ENCODE measurements at places on chromosomes 7 and 10.
A peak's percentile ranks its signal among the peaks of the same experiment; 100 is the strongest.

DNA sequence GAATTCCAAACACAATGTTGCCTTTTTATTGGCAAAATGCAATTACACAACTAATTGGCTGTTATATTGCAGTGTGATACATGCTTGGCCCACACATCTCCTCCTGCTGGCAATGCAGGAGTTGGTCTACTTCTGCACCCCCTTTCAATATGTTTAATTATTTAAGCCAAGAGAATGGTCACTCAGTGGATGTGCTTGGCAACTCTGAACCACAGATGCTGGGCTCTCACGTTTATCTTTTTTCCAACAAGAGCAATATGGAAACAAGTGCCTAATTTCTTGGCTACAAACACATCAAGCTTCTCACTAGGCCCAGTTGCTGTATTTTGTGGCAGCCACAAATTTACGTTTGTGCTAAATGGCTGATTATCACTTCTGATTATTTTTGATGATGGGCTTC is 1149.2 kb upstream of the CELF2 start:
- no peak for DNase-seq

DNA sequence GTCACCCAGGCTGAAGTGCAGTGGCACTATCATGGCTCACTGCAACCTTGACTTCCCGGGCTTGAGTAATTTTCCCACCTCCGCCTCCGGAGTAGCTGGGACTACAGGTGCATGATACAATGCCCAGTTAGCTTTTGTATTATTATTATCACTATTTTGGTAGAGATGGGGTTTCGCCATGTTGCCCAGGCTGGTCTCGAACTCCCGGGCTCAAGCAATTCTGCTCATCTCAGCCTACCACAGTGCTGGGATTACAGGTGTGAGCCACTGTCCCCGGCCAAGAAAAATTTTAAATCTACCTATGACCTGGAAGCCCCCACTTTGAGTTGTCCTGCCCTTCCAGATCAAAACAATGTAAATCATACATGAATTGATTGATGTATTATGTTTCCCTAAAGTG is 38.8 kb downstream of the CCDC6 start:
- DNase-seq: no peak

- DNase-seq: no peak
Observed at GRCh38 chr7:147197006-147197405, 1080.4 kb downstream of the CNTNAP2 start.

DNA sequence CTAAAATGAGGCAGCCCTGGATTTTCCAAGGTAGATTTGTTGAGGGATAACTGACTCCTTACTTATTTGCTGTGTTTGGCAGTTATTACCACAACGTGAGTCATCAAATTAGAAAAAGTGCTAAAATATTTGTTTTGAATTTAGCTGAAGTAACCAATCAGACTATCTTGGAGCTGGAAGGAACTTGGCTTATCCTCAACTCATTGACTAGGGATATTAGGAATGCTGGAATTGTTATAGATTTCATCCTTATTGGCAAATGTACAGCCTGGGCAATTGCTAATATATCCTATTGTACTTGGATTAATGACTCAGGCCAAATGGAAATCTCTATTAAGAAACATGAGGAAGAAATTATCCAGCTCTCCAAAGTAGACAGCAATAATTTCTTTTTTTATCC is 1189.0 kb upstream of the LRRN3 start:
- DNase-seq: peak; percentile 3

DNA sequence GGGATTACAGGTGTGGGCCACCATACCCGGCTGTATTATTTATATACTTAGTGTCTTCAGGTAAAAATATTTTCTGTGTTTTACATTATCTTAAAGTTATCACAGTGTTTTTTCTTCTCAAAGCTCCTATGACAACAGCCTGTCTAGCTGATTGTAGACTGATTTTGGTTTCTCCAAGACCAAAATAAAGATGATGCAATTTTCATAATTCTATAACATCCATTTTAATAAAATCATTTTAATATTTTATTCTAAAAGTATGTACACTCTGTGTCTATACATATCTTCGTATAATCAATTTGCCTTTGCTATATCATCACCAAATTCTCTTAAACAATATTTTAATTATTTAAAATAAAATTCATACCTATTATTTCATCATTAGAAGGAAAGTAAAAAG is 108.6 kb downstream of the TRIM24 start:
- DNase-seq: no peak

DNA sequence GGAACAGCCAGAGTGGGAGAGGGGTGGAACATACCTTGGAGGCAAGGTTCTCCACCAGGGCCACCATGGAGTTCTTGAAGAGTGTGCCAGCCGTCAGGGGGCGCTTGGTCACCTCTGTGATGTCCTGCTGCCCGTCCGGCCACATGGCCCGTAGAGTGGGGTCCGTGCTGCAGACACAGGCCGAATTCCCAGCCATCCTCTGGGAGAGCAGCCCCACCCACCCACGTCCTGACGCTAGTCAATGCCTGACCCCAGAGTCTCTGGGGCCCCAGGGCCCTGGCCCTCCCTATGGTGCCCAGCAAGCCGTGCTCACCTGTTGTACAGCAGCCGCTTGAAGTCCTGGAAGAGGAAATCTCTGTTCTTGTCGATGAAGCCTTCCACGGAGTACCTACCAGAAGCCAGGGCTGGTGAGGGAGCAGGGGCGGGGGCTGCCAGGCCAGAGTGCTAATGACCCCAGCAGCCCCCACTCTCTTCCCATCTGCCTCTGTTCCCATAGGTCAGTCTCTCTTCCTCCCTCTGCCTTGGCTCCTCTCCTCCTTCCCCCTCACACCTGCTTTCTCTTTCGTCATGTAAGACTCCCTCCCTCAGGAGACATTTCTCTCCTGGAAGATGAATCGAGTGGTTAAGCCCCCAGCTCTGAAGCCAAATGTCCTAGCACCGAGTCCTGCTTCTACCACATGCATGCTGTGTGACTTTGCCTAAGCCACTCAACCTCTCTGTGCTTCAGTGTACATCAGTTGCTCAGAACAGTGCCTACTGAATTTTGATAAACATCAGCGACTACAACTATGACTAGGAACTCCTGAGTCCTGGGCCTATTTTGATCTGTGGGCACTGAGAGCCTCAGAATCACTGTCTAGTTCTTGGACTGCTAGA is 11.0 kb downstream of the MYO1G start:
- DNase-seq: no peak

GRCh38 chr7:107953924-107954303 is 49.0 kb downstream of the LAMB1 start:
- no peak for DNase-seq

DNA sequence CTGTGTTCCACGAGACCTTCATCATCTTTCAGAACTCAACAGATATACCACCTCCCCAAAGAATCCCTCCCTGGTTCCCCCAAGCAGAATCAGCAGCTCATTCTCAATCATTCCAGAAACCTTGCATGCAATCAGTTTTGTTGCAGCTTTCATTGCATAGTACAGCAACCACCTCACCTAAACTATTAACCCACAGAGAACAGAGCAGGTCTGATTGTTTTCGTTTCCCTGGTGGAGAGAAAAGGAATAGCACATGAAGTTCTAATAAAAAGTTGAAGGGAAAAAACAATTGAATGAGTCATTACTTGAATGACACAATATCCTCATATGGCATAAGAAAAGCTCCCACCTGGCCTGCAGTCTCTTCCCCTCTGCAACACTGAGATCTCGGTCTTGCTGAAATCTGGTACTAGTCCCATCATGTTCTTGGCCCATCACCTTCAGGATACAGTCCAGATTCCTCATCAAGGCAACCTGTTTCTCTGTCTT is 147.1 kb upstream of the GDF10 start:
- DNase-seq: peak; percentile 87

- DNase-seq: peak; percentile 20
Observed at GRCh38 chr7:92834507-92835260, 1.7 kb downstream of the CDK6 start.

DNA sequence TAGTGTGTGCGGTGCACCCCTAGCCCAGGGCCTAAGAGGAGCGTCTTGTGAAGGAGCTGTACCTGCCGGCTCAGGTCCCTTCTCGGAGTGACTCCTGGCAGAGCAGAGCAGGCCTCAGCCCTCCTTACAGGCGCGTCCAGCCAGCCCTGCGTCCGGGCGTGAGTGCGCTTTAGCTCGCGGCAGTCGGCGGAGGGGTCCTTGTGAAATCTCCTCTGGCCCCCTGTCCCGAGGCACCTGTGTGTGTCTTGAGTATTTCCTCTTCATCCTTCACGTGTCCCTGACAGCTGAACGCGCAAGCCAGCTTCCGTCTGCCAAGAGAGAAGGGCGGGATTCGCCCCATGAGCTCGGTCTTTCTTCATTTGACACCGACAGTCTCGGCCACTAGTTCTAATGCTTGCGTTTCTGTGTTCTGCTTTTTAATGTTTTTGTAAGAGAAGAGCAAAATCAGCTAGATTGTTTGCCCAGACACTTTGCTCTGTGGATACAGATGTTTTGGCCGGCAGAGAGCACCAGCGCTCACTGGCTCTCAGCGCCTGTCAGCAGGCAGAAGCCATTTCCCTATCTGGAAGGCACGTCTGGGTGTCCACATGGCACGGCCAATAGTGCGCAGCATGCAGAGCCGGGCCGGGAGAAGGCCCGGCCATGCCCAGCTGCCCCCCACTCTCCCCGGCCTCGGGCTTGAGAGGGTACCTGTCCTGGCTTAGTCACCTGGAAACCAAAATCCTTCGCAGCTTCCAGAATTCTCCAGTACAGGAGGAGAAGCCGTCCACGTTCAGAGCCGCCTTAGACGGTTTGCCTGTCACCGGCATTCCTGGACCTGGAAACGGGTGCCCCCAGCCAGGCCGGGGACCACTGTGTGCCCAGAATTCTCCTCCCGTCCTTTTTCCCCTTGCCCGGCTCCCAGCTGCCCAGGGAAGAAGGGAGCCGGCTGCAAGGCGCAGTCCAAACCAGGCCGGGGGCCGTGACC is 7.0 kb downstream of the GET4 start:
- DNase-seq: no peak

DNA sequence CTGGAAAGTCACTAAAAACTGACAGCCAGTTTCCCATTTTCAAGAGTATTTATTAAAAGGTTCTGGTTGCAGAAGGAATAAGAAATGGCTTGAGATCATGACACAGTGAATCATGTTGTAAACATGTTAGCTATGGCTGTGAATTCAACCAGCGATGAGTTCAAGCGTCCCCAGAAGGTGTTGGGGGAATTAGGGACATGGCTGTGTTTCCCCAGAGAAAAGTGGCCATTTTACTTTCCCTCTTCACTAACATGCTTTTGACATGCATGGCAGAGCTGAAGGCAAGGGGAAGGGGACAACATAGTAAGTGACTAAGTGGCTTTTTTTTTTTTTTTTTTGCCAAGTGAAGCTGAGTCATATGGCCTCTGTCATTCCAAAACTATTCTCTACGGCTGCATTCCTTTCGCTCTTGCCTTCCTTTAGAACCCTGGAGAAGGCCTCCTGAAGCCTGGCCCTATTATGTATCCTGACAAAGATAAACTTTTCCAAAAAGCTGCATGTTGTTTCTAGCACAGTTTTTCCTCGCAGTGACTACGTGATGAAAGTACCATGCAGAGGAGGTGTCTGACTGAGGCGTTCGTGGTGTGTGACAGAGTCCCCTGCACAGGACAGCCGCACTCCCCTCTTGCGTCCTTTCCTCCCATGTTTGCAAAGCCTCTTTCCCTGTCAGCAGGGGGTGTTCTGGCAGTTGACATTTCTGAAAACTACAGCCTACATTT is 46.9 kb downstream of the EGFR start:
- peak; percentile 83 for DNase-seq

DNA sequence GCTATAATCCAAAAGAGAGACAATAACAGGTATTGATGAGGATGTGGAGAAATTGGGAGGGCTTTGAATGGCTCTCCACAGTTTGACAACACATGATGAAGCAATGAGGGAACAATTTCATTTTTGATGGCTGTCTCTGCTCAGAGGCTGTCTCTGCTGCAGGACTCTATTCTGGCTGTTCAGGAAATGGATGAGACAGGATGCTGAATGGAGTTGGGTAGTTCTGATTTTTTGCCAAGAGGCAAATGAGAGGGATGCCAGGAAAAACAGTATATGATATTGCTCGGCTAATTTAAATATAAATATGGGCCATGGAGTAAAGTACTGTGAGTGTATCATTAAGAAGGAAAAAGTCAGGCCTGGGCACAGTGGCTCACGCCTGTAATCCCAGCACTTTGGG is 16.8 kb downstream of the APBB1IP start:
- DNase-seq: no peak

DNA sequence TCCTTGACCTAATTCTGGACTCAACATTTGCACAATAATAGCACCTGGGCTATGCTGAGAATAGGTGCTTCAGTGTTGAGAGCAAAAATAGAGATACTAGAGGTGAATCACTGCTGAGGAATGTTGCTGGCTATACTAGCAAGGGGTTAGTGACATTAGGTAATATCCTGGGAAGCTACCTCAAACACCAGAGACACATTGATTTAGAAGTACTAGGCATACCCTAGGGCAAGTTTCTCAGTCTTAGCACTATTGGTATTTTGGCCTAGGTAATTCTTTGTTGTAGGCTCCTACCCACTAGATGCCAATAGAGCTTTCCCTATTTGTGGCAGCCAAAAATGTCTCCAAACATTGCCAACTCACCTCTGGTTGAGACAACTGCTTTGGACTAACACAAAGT is 484.0 kb upstream of the MBL2 start:
- peak; percentile 94 for DNase-seq

All from epithelial cell of esophagus (primary cell).